ENCODE measurements at places on chromosomes 1 and 21.
A peak's percentile ranks its signal among the peaks of the same experiment; 100 is the strongest.

- no peak for DNase-seq
These were observed 216.9 kb downstream of the NUF2 start for GRCh38 chr1:163538667-163539066.

GRCh38 chr1:108645564-108646184, 15.2 kb downstream of the HENMT1 start:
- no peak for DNase-seq

GRCh38 chr1:11681071-11681771, at the start of gene MAD2L2:
TSS of gene MAD2L2 (minus strand) at chr1:11681148. CDS start at chr1:11680601, 547 bp downstream.
- peak; percentile 76 for DNase-seq

DNA sequence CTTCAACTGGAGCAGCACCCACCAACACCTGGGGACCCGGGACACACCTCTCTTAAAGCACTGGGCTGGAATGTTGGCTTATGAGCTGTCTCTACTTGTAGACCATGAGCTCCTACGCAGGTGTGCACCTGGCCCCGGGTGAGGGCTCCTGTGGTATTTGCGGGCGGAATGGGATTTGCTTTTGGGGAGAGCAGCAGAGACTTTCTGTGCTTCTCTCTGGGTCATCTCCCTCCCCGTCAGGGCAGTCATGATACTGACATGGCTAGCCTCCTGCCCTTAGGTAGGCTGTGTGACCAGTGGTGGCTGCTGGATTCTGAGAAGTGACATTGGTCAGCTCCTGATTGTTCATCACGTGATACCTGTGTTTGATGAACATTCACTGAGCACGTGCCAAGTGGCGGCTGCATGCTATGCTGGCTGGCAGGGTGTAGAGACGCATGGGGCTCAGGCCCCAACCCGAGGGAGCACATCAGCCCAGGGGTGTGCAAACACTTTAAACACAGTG, 9.0 kb upstream of the ZBTB21 start:
- no peak for DNase-seq
